ENCODE measurements at places on chromosomes 13 and 19.

DNA sequence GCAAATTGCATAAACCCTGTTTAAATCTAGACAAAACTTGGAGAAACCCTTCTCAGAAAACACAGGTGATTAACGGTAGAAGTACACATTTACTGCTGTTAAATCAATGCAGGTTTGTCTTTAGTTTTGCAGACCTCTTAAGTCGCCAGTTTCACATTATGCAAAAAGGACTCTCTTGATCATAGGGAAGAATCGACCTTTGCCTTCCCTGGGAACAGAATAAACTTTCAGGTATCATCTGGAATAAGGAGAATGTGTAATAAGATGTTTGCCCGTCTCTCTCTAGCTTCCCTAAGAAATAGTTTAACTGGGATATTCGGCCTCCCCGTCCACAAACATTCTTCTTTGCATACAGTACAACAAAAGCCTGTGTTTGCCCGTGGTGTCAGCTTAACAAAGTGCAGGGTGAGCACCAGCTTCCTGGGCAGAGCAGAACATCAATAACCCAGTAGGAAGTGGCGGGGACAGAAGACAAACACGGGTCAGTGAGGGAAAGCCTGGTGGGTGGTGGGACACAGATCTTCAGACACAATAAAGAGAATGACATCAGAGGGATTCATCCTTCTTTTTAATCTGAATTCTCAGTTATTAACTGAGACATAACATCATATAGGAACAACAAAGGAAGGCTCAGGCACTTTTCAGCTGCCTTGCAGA is 1077.7 kb upstream of the SLC10A2 start:
- DNase-seq = no peak

DNA sequence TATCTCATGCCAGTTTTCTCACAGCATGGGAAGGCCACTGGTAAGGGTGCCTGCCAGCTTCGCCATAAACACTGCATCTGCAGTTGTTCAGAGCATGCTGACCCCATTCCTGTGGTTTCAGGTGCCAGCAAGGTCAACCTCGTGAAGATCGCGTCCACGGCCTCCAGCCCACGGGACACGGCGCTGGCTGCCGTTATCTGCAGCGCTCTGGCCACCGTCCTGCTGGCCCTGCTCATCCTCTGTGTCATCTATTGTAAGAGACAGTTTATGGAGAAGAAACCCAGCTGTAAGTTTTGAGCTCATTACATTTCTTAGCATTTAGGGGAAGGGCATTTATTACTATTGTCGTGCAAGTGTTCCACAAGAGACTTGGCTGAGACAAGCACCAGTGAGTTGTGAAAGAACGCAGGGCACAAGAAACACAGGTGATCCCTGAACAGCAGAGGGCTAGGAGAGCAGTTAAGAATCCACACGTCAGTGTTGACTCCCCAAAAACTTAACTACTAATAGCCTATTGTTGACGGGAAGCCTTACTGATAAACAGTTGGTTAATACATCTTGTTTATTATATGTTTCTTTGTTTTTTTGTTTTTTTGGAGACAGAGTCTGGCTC is 88.8 kb downstream of the TNFRSF19 start:
- DNase-seq = no peak

- DNase-seq = no peak
Observed at GRCh38 chr19:11152318-11153062, 3.1 kb downstream of the SPC24 start.

DNA sequence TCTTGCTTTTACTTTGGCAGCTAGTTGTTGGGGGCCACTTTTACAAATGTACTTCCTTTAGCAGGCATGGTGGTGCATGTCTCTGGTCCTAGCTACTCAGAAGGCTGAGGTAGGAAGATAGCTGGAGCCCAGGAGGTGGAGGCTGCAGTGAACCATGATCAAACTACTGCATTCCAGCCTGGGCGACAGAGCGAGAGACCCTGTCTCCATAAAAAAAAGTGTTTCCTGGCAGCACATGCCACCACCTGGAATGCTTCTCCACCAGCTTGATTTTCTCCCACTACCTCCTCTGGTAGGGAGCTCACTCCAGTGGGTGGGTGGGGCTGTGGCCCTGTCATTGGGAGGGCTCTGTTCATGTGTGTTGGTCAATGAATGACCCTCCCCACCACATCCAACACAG is 12.5 kb downstream of the FZR1 start:
- no peak for DNase-seq

DNA sequence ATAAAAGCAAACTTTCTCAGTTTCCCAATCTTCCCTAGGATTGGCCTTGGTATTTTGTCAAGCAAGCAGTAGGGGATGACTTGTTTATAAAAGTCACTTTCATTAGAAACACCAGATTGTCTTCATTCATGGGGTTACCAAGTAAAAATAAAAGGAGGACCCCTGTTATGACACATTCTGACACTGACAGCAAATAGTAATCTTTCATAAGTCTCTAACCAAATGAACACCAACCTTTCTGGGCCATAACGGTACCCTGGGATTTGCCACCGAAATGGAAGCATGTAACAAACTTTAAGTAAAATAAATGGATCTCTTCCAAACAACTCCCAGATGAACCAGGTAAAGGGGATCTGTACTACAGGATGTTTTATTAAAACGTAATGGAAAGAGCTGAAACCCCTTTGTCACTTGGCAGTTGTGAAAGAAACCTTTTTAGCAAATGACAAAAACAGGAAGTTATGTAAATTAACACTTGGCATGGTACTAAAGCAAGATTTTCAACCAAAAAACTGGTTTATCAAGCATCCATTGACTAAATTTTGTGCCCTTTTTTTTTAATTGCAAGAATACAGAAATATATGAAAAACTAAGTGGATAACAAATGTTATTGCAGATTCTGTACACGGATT is 335.6 kb downstream of the RBM26 start:
- DNase-seq = no peak

DNA sequence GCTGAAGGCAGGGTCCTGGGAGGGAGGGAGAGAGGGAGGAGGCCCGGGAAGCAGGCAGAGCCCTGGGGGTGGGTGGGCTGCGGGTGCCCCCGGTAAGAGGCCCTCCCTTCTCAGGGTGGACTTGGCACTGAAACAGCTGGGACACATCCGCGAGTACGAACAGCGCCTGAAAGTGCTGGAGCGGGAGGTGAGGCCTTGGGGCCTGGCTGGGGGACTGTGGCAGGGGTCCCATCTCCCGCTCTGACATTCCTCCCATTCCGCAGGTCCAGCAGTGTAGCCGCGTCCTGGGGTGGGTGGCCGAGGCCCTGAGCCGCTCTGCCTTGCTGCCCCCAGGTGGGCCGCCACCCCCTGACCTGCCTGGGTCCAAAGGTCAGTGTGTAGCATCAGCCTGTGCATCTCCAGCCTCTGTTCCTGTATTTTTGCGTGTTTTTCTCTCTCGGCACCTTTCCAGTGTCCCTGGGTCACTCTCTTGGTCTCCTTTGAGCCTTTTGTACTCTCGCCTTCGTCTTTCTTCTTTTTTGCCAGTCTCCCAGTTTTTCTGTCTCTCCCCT is 53.4 kb downstream of the TRPM4 start:
- DNase-seq = no peak

DNA sequence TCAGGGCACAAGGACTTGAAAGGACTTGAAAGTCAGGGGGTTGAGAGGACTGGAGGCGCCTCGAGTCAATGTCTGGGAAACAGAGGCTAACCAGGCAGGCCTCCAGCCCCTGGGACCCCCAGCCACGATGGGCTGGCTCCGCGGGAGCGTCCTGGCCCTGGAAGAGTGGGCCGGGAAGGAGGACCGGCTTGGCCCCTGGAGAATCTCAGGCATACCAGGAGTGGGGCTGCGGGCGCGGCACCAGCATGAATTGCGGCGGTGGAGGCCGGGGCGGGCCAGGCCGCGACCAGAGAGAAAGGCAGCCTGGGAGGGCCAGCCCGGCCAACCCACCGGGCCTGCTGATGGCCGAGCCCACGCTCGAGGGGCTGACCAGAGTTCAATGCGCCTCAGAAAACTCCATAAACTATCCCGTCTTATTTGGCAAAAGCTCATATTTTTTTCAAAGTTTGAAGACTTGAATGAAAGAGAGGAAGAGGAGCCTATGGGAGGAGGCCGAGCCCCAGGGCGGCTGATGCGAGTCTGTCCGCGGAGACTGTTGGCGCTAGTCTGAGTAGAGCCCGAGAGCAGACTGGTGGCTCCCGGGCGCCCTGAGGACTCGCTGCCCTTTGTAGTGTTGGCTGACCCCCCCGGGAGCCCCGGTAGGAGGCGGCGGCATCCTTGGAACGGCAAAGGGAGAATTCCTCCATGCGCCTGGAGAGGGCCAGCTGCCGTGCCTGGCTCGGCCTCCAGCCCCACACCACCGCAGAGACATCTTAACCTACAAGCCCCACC is 68.0 kb downstream of the MLLT1 start:
- DNase-seq = no peak
